HCT116 (cell line): ENCODE measurements at places on chromosomes 3 and 15. TPM values are rescaled to one million over a fixed set of nuclear protein-coding genes. Genes with fewer than 3 reads are reported as not detected.

DNA sequence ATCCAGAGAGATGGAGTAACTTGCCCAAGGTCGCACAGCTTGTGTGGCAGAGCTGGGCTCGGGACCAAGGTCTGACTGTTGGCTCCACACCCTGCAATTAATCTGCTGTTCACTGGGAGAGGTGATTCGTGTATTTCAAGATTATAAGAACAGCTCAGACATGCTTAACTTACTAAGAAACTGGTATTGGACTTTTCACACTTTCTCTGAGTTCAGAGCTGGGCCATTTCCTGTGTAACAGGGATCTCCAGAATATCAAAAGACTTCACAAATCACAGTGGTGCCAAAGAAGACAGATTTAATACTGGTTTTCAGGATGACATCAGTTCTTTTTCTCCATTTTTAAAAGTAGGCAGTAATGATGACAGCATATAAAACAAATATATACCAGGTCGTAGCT is 156.8 kb upstream of the UBE2E1 start:
- H3K4me1 ChIP-seq: peaks cover 4% of the 10 kb centered on the region; the same call in 1 of the 2 replicates
- no peak overlapping the region for H3K4me3 ChIP-seq
- H3K27ac ChIP-seq: no peak overlapping the region

- H3K4me1 ChIP-seq: no peaks in the 10 kb centered on the region
- peaks cover 44% of the 10 kb centered on the region for H3K27me3 ChIP-seq
- no peak for DNase-seq
- no peak overlapping the region for H3K4me3 ChIP-seq
- H3K27ac ChIP-seq: no peak overlapping the region
- H3K36me3 ChIP-seq: no peaks in the 10 kb centered on the region
Measured at GRCh38 chr3:181615666-181616065, 96.1 kb upstream of the SOX2 start.

DNA sequence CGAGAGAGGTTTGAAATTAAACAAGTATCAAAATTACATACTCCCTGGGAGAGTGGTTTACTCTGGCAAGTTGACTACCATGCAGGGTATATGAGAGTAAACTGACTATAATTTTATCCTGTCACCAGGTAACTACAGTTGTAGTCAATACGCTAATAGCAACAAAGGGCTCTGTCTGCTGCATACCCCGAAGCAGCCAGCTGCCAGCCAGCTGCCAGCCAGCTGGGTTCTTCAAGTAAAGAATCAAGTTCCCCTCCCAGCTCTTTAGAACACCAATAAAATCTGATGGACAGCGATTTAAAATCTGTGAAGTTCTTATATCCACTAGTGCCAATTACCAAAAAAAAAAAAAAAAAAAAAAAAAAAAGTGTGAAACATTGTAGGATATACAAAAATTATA is 417.7 kb upstream of the CFAP20DC start:
- H3K27me3 ChIP-seq: no peaks in the 10 kb centered on the region
- H3K27ac ChIP-seq: no peak overlapping the region
- no peak for DNase-seq
- no peaks in the 10 kb centered on the region for H3K4me1 ChIP-seq

DNA sequence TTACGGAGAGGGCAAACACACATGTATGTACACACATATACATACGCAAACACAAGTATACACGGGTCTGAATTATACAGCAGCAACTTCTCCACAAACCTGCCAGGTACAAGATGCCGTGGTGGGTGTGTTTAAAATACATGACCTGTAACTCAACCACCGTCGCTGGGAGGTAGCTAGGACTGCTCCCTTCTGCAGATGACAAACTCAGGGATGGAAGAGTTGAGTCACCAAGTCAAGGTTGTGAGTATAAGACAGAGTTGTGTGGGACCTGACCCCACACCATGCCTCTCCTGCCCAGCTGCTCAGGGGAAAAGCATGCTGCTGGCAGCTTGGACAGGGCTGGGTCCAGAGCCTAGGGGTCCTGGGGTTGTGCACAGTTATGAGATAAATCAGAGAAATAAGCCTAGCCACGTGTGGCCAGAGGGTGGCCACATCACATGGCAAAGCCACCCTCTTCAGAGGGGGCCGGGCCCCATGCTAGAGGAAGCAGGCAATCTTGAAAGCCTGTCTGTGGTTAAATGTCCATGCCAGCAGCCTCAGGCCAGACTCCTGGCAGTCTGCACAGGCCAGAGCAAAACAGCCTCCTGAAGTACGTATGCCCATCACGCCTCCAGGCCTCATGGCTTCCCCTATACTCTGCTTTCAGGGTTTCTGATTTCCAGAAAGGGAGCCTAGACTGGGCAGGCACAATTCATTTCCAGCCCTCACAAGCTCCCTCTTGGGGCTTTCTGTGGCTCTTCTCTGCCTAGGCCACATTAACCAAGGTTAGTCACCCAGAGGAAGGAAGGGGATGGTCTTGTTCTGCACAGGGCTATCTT is 107.7 kb upstream of the RPL32 start:
- peak overlapping the region; percentile 10; the same call in 1 of the 2 replicates for H3K27ac ChIP-seq
- no peak overlapping the region for H3K4me3 ChIP-seq
- peaks cover 30% of the 10 kb centered on the region for H3K4me1 ChIP-seq
- no peaks in the 10 kb centered on the region for H3K36me3 ChIP-seq
- H3K27me3 ChIP-seq: no peaks in the 10 kb centered on the region
- DNase-seq: peak; percentile 32

DNA sequence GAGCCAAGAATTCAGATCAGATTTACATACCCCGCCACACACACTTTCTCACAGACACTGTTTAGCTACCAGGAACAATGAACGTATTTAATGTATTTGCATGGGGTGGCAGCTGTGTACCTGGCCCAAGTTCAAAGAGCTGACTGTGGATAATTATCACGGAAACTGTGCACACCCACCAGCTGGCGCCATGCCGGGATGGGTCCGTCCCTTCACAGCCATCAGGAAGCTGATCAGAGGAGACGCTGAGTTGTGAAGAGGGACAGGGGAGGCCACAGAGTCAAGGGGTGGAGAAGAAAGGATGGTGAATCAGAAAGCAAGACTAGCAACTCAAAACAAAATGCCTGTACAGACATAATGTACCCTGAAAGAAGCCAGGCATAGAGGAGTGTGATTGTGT is 13.1 kb upstream of the PLA2G4D start:
- H3K4me1 ChIP-seq: peaks cover 5% of the 10 kb centered on the region; the same call in 1 of the 2 replicates
- no peaks in the 10 kb centered on the region for H3K27me3 ChIP-seq
- no peaks in the 10 kb centered on the region for H3K36me3 ChIP-seq
- DNase-seq: no peak

CHRNA7 gene
- 6.8 TPM for total RNA-seq

GRCh38 chr3:177647876-177648275 is 450.6 kb upstream of the TBL1XR1 start:
- no peaks in the 10 kb centered on the region for H3K4me1 ChIP-seq
- H3K27me3 ChIP-seq: no peaks in the 10 kb centered on the region
- H3K36me3 ChIP-seq: no peaks in the 10 kb centered on the region
- no peak overlapping the region for H3K27ac ChIP-seq

DNA sequence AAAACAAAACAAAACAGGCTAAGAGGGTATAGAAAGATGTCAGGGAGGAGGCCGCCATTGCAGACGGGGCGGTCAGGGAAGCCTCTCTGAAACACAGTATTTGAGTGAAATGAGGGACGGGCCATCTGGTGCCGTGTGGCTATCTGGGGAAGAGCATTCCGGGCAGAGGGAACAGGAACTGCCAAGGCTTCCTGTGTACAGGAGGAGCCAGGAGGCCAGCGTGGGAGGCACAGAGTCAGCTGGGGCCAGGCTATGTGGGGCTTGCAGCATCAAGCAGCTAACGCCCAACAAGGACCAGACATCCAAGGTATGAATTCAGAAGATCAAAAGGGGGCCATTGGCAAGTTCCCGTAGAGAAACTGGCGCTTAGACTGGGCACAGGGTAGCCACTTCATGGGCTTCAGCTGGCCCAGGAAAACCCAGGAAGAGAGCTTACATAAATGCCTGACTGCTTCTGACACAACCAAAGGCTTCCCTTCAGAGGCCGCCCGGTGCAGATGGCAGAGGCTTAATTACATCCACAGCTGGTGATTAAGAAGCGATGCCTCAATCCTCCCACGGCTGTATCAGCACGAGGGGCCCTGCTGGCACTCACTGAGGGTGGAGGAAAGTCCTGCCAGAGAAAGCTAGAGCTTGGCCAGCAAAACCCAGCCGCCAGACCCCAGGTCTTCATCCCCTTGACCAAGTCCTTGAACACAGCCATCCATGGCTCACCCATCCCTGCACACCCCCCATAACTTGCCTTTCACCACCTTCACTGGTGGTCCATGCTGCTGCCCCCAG is 144.9 kb downstream of the MEGF11 start:
- peaks cover 13% of the 10 kb centered on the region for H3K27me3 ChIP-seq
- H3K4me1 ChIP-seq: no peaks in the 10 kb centered on the region
- no peak for DNase-seq
- H3K27ac ChIP-seq: no peak overlapping the region

DNA sequence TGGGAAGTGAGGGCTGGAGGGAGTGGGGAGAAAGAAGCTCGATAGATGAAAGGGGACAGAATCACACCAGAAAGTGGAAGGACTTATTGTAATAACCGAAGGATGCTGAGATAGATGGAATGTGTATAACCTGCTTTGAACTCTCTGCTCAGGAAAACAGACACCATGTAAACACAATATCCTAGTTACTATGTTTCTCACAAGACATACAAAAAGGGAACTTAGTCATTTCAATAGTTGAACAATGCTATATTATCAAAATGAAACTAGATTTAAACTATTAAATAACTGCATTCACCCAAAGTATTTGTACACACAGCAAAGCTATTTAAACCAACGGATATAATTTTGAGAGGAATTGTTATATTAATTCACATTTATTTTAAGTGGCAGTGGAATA is 108.3 kb upstream of the GADL1 start:
- no peak overlapping the region for H3K27ac ChIP-seq
- no peak overlapping the region for H3K4me3 ChIP-seq
- DNase-seq: no peak
- H3K27me3 ChIP-seq: no peaks in the 10 kb centered on the region

DNA sequence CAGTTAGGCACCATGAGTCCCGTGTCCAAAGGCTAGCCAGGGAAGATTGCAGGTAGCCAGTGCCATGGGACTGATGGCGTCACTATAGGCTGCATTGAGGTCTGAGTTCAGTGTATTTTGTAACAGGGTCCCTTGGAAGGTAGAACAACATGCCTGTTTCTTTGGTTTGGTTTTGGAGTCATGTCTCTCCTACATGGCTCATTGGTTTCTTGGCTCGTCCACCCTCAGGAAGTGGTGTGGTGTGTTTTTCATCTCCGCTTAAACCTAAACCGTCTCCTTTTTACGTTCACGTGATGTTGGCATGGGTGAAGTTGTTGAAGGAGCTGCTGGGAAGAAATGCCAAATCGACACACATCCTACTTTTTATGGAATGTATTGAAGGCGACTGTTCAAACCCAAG is 71.6 kb downstream of the FLNB start:
- H3K36me3 ChIP-seq: peaks cover 18% of the 10 kb centered on the region; the same call in 1 of the 2 replicates
- H3K4me3 ChIP-seq: no peak overlapping the region
- no peak overlapping the region for H3K27ac ChIP-seq

DNA sequence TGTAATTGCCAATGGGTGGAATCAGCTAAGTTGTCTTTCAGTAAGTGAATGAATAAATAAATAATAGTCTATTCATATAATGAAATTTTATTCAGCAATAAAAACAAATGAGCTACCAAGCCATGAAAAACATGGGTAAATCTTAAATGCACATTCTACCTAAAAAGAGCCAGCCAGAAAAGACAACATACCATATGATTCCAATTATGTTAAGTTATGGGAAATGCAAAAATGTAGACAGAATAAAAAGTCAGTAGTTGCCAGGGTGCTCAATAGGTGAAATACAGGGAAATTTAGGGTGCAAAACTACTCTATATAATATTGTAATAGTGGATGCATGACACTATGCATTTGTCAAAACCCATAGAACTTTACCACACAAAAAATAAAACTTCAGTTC is 277.2 kb upstream of the EPHA6 start:
- no peak for DNase-seq
- no peaks in the 10 kb centered on the region for H3K36me3 ChIP-seq
- no peak overlapping the region for H3K4me3 ChIP-seq
- H3K4me1 ChIP-seq: no peaks in the 10 kb centered on the region
